ENCODE measurements at places on chromosomes 7 and 10. TPM values are rescaled to one million over a fixed set of nuclear protein-coding genes. Genes with fewer than 3 reads are reported as not detected.

DNA sequence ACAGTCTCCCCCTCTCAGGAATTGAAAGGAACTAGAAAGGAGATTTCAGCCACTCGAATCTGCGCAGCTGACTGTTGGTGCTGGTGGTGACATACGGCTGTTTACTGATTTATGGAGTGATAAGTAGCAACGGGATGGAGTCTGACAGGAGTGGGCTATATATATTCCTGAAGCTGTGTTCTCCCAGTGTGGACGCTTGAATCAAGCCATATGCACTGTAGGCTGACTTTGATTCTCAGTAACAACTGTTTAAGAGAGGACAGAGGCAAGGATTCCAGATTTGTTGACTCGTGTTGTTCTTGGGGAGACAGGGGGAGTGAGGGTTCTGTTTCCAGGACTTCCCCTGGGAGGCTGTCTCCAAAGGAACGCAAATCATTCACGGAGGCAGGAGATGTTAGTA is 260.1 kb upstream of the AUTS2 start:
- no peak overlapping the region for H3K4me3 ChIP-seq
- no peak overlapping the region for H3K27ac ChIP-seq
- H3K4me1 ChIP-seq = no peaks in the 10 kb centered on the region
- no peak for DNase-seq
- no peaks in the 10 kb centered on the region for H3K27me3 ChIP-seq
- no peaks in the 10 kb centered on the region for H3K36me3 ChIP-seq

The ARHGEF35 gene
- total RNA-seq = 2.5 TPM

The ZFAND2A gene
- 73.5 TPM for total RNA-seq

- no peaks in the 10 kb centered on the region for H3K27me3 ChIP-seq
- H3K36me3 ChIP-seq = no peaks in the 10 kb centered on the region
- H3K4me1 ChIP-seq = peaks cover 5% of the 10 kb centered on the region
- no peak overlapping the region for H3K4me3 ChIP-seq
- DNase-seq = no peak
Measured at GRCh38 chr10:11517150-11517549, 94.3 kb downstream of the USP6NL start.

DNA sequence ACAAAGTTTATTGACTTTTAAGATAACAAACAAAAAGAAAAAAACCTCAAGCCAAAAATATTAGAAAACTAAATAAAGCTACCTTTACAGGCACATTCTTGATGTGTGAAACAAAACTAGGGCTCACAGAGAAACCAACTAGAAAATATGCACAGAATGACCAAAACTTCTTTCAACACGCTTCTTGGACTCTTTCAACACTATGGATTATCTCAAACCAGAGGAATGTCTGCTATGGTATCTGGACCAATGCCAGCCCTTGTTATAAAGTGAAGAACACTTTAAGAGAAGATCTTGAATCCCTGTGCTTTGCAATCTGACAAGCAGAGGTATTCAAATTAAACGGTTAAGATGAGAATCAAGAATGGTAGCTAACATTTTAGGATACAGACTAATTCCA is 76.6 kb downstream of the DNAJC1 start:
- DNase-seq = no peak
- no peaks in the 10 kb centered on the region for H3K36me3 ChIP-seq
- H3K27ac ChIP-seq = no peak overlapping the region
- no peaks in the 10 kb centered on the region for H3K27me3 ChIP-seq

DNA sequence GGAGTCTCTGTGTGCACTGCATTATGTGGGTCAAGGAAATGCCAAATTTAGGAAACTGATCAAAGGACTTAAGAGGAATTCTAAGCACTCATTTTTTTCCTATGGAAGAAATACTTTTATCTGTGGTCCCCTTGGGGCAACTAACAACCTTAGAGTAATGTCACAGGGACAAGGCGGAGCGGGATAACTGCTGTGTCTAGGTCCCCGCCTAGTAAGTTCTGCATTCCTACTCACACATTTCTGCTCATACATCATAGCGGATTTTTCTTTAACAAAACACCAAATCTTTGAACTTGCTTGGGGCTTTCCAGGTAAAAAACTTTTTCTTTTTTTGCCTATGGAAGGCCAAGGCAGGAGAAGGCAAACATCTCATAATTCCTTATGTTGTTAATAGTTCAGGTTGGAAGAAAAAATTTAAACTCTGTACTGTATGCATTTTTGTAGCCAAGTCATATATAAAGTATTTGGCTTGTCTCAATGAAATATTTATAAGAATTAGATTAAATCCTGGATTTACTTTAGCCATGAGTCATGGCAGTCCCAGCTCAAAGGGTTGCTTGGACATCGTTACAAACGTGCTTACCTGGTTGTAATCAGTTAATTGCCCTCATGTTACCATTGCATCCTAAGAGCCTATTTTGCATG is 285.0 kb downstream of the PHTF2 start:
- H3K27ac ChIP-seq = no peak overlapping the region
- DNase-seq = no peak
- H3K4me3 ChIP-seq = no peak overlapping the region
- H3K27me3 ChIP-seq = no peaks in the 10 kb centered on the region
- H3K36me3 ChIP-seq = no peaks in the 10 kb centered on the region

DNA sequence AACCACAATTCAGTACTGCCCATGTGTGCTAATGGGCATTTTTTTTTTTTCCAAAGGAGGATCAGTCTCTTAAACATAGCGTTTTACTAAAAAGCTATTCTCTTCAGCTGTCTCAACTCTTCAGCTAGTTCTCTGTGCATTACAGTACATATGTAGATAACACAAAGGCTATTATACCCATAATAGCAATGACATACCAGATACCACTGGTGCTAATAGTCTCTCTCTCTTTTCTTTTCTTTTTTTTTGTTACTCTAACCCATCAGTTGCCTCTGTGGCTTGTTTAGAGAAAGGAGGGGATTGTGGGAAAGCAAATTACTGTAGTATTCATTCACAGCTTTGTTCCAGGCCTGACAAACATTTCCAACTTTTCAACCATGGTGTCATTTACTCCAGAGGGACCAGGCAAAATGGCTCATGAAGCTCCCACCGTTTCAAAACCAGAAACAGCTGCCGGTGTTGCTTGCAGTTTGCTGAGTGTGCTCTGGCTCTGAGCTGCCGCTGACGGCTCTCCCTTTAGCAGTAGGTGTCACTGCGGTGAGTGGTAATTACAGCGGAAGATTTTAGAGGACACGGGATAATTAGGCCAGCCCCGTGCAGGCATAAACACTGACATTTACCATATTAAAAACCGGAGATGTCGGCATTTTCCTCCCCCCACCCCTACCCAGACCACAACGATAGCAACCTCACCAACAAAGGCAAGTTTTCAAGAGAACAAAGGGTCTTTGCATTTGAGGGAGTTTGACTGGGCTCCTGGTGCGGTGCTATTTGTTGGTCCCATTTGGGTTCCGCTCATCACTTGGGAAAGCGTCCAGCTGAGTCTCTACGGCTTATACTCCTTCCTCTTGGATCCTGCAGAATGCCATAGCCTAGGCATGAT is 1005.5 kb downstream of the KCNMA1 start:
- no peaks in the 10 kb centered on the region for H3K36me3 ChIP-seq
- H3K4me3 ChIP-seq = no peak overlapping the region
- DNase-seq = no peak
- no peaks in the 10 kb centered on the region for H3K4me1 ChIP-seq
- H3K27me3 ChIP-seq = no peaks in the 10 kb centered on the region
- no peak overlapping the region for H3K27ac ChIP-seq
